ENCODE measurements at places on chromosomes 1 and 21.

DNA sequence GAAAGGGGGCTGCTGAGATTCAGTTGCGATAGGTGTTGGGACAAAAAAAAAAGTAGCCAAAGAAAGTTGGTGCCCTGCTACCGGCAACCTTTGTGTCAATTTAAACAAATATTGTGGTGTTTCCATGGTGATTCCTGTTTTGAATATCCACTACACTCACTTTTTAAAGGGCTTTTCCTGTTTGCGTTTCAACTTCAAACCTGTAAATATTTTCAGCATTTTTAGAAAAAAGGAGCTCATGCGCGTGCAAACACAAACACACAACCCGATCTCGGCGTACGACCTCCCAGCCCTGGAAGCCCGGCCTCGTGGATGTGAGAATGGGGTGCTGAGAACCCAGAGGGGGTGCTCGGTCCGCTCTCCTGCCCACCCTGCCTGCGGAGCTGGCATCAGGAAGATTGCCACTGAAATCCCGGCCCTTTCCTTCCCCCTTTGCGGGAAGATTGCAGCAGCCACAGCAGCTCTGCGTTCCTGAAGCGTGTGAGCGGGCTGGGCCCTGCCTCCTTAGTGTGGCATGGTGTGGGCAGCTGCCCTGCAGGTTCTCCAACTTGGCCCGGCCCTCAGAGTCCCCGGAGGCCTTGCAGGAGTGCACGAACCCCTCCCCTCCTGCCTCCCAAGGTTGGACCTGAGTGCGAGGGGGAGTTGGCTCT is 34.8 kb downstream of the CASZ1 start:
- DNase-seq, result no peak

GRCh38 chr1:165650981-165651625 is 20.1 kb downstream of the MGST3 start:
- no peak for DNase-seq

DNA sequence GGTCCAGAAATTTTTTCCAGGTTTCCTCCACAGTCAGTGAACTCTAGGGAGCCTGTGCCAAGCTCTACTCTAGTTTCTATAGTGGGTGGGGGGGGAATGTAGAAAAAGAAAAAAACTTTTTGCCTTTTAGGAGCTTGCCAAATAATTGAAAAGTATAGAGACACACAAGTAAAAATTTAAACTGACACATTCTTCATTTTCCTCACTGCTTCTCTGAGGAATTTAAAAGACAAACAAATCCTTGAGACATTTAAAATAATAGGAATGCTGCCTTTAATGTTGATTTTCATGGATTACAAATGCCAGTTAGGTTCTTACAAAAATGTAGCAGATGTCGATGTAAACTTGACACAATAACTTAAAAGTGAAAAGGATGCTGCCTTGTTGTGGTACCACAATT is 241.9 kb downstream of the DNM3 start:
- no peak for DNase-seq

GRCh38 chr1:69305621-69306020 is 262.1 kb upstream of the LRRC7 start:
- no peak for DNase-seq

- DNase-seq, result no peak
These were observed 46.3 kb downstream of the IER5 start for GRCh38 chr1:181134543-181135436.

DNA sequence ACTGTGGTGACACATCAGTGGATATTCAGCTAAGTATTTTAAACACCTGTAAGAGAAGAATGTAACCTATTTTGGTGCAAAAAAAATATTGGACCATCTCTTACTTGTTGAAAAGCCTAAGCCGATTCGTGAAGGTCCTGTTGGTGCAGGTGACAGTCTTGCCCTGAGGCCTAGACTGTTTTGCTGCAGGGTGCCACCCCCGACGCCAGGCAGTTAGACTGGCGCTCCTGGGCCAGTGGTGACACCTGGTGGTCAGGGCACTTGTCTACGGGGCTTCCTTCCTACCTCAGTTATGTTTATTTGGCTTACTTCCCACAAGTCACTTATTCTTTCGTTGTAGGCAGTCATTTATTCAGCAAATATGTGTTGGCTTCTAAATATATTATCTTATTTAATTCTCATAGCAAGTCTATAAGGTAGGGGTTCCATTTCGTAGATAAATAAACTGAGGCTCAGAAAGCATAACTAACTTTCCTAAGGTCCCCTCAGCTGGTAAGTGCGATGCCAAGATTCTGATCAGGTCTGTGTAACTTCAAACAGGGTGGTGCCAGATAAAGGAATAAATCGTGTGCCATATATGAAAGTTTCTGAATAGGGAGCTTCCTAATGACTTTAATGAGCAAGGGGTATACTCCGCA is 1.9 kb downstream of the EEIG2 start:
- peak; percentile 76 for DNase-seq

DNA sequence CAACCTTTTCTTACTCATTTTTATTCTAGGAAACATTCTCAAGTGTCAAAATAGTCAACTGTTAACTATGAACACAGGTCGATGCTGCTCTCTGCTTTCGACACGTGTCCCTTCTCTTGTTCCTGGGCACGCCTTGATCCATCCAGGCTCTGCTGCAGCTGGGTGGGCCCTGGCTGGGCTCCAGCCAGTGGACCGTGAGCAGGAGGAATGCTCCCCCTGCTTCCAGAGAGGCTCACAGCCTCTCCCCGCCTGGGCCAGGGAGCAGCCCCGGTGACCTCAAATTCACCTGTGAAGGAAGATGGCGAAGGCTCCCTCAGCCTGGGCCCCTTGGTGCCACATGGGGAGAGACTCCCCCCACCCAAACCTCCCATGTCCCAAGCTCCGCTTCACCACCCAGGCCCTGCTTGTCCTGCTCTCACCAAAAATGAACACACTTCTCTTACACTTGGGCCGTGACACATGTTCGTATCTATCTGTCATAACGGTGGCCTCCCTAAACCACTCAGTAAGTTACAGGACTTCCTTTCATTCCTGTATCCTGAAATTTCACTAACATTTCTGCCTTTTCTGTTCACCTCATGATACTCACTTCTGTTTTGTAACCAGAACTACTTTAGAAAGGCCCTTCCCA is 24.6 kb upstream of the ADARB1 start:
- no peak for DNase-seq

GRCh38 chr1:179318491-179318890 is 24.9 kb downstream of the SOAT1 start:
- DNase-seq, result no peak

GRCh38 chr1:164876398-164877116 is 317.6 kb downstream of the PBX1 start:
- no peak for DNase-seq

- DNase-seq, result no peak
These were observed 932 bp upstream of the FCRLA start for GRCh38 chr1:161706113-161706481.

GRCh38 chr1:24311234-24311633 is 7.9 kb upstream of the GRHL3 start:
- DNase-seq, result no peak

GRCh38 chr1:208252836-208253576 is 8.8 kb upstream of the PLXNA2 start:
- no peak for DNase-seq

- DNase-seq, result no peak
These were observed 33.2 kb upstream of the RBM15 start for GRCh38 chr1:110305900-110306420.

- DNase-seq, result no peak
These were observed at the start of gene DMRTB1 for GRCh38 chr1:53459321-53460175. TSS of gene DMRTB1 (plus strand) at chr1:53459399. CDS start at chr1:53459454, 55 bp downstream.

DNA sequence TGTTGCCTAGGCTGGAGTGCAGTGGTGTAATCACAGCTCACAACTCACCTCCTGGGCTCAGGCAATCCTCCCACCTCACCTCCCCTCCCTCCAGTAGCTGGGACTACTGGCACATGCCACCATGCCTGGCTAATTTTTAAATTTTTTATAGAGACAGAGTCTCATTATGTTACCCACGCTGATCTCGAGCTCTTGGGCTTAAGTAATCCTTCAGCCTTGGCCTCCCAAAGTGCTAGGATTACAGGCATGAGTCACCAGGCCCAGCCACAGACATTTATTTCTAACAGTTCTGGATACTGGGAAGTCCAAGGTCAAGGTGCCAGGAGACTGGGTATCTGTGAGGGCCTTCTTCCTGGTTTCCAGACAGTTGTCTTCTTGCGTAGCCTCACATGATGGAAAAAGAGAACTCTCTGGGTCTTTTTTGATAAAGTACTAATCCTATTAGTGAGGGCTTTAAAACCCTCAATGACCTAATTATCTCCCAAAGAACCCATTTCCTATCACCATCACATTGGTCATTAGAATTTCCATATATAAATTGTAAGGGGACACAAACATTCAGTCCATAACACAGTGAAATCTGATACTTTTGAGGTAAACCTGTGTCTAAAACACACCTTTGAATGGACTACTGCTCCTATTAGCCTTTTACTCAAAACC is 67.9 kb downstream of the PHACTR4 start:
- no peak for DNase-seq

DNA sequence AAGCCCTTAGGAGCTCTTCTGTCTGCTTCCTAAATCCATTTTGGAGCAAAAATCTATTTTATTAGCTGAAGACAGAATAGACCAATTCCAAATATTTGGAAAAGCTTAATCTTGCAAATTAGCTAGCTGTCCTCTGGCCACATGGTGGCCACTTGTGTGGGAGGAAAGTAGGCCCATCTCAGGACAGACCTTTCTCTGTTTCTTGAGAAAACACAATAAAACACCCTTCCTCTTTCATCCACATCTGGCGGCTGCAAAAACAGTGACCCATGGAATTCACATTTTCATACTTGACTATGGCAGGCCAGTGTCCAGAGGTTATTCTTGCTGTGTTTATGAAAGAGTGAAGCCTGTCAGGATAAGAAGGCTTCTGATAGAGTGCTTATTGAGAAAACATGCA is 275.6 kb downstream of the PLPP3 start:
- no peak for DNase-seq

- no peak for DNase-seq
These were observed 7.2 kb downstream of the MTR start for GRCh38 chr1:236802264-236802663.

- no peak for DNase-seq
These were observed 214.5 kb upstream of the PLD5 start for GRCh38 chr1:242738702-242739645.

GRCh38 chr1:151807131-151807530 is 1.9 kb upstream of the LINGO4 start:
- no peak for DNase-seq

DNA sequence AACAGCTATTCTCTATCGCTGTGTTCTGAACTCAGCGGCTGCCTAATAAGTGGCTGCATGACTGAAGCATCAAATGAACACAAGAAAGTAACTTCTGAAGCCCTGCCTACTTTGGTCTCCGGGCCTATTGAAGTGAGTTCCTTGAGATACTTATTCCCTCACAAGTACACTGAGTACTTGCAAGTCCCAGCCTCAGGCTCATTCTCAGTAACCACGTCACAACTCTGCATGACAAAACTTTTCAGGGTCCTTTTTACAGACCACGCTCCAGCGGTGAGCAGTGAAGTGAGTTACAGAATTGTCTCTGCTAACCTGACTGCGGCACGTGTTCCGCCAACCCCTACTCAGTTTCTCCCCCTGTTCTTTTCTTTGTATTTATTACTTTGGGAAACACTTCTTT is 1342.7 kb upstream of the ADGRL4 start:
- no peak for DNase-seq
